Stimulated activated CD4-positive, alpha-beta T cell treated with anti-CD3 and anti-CD28 coated beads, Interleukin-12 subunit alpha, Interleukin-12 subunit beta, amount 100 ng/mL, for 24 hours (primary cell): ENCODE measurements at places on chromosomes 11 and 22.

DNA sequence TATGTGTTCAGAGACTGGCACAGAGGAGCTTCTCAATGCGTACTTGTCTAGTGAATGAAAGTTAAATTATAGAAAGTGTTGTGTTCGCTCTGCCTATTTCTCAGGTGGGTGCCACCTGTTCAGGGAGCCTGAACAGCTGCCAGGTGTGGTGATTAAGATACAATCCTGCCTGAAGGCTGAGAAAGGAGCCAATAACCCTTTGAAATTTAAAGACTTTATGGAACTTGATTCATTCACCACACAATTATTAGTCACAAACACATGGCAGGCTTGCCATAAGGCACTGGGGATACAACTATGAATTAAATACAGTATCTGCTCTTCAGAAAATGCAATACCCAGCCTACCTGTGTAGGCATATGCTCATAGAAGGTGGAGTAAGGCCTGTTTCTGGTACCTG is 92.9 kb upstream of the AMOTL1 start:
- no peak for DNase-seq

- DNase-seq = no peak
Measured at GRCh38 chr11:82194521-82194920, 539.1 kb downstream of the FAM181B start.

- DNase-seq = no peak
Measured at GRCh38 chr11:2830030-2830812, 55.4 kb downstream of the CDKN1C start.

- no peak for DNase-seq
Measured at GRCh38 chr22:36986242-36986821, 32.9 kb downstream of the TST start.

DNA sequence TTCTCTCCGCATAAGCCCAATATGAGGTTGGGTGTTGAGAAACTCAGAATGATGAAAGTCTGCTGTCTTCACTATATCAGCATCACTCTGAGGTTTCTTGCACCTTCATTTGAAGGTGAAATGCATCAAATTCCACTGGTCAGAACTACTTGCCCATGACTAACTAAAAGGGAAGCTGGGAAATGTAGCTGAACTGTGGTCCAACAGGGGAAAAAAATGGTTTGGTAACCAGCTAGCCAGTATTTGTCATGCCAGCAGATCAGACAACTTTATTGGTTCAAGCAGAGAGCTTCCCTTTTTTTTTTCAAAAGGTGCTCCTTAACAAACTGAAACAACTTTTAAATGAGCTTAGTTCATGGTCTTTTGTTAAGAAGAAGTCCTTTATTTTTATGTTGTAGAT is 14.2 kb upstream of the PIK3C2A start:
- no peak for DNase-seq

- DNase-seq = no peak
Measured at GRCh38 chr11:74138572-74138971, 32.2 kb downstream of the C2CD3 start.

- no peak for DNase-seq
Measured at GRCh38 chr11:115462004-115462541, 42.1 kb downstream of the CADM1 start.

DNA sequence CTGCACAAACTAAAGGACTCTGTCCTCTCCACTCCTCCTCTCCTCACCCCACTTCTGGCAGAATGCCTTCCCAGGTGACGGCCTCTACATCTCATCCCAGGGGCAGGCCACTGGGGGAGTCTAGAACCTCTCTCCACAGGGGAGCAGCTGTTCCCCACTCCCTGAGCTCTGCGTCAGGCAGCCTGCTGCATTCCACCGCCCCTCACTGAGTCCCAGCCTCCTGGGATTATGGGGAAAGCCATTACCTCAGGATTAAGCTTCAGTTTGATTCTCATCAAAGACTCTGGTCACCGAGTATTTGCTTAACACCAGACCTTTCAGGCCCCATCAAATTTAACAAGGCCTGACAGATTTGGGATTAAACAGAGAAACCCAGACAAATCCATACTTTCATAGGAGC is 405.9 kb downstream of the NXPE2 start:
- no peak for DNase-seq

DNA sequence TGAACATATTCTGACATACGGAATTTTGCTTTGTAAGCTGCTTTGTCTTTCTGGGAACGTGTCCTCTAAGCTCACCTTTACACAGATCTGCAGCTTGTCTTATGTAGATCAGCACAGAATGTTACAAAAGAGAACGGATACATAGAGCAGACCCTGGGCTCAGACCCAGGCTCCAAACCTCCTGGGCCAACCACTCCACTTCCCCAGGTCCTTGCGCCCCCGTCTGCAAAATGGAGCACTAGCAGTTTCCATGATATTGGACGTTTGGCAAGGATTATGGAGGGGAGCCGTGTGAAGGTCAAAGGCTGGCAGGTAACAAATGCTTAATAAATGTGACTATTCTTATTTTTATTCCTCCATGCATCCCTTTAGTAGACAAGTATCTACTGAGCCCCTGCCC is 358.4 kb downstream of the CTTN start:
- DNase-seq = no peak

DNA sequence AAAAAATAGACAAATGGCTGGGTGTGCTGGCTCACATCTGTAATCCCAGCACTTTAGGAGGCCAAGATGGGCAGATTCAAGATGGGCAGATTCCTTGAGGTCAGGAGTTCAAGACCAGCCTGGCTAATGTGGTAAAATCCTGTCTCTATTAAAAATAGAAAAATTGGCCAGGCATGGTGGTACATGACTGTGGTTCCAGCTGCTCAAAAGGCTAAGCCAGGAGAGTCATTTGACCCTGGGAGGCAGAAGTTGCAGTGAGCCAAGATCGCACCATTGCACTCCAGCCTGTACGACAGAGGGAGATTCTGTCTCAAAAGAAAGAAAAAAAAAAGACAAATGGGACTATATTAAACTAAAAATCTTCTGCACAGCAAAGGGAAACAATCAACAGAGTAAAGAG is 55.4 kb downstream of the USP35 start:
- no peak for DNase-seq

- peak; percentile 34 for DNase-seq
Measured at GRCh38 chr11:6353367-6353987, 33.2 kb upstream of the CAVIN3 start.

GRCh38 chr11:131522851-131523250 is 152.4 kb downstream of the NTM start:
- no peak for DNase-seq

DNA sequence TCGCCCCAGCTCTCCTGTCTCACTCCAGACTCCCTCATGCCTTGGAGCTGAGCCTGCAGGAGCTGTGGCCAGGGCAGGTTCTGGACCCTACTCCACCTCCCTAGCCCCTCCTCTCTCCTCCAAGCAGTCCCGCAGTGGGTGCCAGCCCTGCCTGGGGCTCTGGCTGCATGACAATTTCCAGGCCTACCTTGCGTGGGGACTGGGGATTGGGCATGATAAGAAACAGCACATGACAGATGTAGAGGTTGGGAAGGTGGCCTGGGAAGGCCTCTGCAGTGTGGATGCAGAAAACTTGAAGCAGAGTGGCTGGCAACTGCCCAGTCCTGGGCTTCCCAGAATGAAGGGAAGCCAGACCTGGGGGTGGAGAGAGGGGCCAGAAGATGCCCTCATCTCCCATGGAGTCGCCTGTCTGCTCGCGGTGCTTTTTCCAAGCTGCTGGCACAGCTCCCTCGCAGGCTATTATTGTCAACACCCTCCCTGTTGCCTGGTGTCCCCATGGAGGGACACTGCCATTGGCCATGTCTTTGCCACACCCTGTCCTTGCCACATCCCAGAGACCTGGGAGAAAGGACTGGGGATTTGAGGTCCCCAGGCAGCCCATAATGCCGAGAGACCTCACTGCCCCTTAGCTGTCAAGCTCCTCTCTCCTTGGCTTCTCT is 48.9 kb upstream of the CDON start:
- no peak for DNase-seq

DNA sequence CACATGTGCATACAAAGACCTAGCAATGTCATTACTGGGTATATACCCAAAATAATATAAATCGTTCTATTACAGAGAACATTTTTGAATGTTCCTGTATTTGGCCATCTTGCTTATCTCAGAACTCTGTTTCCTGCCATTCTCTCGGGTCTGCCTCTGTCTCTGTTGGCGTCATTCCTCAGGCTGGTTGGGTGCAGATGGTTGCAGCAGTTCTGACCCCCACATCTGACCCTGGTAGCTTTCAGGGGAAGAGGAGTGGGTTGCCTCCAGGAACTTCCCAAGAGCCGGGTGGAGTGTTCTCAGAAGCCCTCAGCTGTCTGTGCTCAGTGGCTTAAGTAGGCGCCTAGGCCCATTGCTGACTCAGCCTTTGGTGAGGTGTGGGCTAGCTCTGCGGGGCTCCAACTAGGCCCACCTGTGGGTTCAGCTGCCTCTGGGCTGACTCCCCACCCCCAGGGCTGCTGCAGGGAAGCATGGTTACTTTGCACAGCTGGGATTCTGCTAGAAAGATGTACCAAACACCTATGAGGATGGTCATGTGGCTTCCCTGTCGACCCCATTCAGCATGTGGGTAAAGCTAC is 114.0 kb downstream of the TBC1D22A start:
- DNase-seq = no peak

DNA sequence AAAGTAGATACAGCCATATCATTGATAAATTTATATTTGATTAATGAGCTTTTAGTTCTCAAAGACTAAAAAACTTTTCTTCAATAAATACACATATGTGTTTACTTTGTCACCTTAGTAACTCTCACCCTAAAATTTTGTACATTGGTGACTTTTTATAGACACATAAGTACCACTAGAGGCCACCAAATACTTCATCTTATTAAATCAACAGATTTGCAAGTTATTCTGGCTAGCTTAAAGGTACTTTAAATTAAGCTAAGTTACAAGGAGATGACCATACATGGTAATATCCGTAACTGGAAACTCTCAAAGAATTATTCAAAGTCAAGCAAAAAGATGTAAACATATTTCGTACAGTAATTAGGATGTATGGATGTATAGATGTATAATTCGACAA is 112.2 kb downstream of the SBF2 start:
- DNase-seq = no peak

DNA sequence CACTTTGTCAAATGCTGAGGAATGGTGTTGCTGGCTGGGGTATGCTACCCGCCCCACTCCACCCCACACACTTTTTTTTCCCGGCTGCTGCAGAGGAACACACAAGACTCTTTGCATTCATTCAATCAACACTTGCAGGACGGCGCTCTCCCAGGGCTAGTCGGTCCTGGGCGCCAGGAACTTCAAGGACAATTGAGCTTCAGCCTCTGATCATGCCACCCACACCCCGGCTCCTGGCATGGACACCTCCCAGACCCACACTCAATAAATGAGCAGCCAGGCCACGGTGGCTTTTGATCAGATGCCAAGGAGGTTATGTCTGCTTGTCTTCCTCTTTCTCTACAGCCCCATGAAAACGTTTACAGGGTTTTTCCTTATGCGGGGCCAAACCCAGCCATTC is 19.8 kb downstream of the TPST2 start:
- no peak for DNase-seq

GRCh38 chr22:38872831-38873248 is 824 bp upstream of the CBX6 start:
- DNase-seq = no peak

DNA sequence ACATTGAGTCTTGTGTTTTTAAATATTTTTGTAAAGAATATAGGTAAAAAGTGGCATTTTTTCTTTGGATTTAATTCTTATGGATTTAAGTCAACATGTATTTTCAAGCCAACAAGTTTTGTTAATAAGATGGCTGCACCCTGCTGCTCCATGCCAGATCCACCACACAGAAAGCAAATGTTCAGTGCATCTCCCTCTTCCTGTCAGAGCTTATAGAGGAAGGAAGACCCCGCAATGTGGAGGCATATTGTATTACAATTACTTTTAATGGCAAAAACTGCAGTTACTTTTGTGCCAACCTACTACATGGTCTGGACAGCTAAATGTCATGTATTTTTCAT is 333 bp upstream of the CD3E start:
- DNase-seq = no peak

DNA sequence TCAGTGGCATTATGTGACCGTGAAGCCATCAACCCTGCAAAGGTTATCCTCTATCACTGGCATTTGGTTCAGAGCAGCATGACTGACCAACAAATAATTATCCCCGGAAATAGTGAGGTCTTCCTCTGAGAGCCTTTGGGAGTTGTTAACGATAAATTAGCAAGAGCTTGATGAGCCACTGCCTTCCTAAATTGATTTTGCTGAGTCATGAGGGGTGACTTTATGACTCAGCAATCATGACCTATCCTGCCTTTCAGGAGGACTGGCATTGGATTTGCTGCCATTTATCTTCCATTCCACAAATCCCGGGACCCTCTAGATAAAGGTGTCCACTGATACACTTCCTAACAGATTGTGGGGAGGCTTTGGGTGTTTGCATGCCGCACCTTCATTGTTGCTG is 80.8 kb upstream of the MTNR1B start:
- no peak for DNase-seq

DNA sequence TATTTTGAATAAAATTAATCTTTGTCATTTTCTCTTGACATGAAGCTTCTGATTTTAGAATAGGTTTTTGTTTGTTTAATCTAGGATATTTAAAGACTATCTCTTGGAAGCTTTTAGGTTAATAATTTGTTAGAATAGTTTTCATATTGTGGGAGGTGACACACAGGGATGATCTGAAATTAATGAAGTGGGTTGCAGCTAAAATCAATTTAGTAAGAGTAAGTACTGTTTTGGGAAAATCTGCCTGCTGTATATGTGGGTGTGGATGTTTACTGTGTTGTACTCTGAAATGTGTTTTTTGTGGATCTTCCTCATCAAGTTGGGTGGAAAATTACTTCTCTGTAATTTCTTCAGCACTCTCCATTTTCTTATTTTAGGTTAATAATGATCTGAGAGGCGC is 67.3 kb downstream of the BID start:
- DNase-seq = no peak

- DNase-seq = no peak
Measured at GRCh38 chr11:75743711-75744563, 24.6 kb upstream of the DGAT2 start.

DNA sequence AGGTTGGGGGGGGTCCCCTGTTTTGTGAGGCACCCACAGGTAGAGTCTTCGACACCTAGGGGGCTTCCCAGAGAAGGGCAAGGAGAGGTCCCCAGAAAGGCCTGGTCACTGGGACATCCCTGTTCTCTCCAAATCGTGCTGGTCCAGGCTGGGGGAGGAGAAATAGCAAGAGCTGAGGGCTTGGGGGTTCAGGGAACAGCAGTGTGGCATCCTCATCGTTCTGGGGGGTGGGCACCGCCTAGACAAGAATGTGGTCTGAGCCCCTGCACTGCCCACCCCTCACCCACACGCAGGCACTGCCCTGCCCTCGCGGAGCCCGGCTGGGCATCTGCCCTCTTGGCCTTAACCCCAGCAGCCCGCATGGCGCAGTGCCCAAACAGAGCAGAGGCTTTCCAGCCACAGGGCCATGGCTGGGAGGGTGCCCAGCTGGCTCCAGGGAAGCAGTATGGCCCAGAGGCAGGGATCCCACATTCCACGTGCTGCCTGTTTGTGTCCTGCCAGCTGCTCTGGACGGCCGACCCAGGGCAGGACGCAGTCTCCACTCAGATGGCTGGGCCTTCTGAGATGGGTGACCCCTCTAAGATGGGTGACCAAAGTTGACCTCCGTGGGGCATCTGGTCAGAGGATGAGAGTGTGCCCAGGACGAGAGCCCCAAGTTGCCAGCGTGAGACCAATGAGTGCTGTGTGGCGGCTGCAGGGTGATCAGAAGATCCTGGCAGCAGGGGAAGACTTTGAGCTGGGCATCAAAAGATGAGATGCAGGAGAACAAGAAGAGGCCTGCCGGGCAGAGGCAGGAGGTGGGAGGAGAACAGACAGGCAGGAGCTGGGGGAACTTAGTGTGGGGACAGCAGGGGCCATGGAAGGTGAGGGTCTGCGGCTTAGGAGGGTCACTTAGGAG is 14.4 kb downstream of the SCARF2 start:
- no peak for DNase-seq

- DNase-seq = no peak
Measured at GRCh38 chr22:22787151-22787550, 100.5 kb upstream of the IGLL5 start.
